ENCODE measurements at places on chromosomes 4 and X.

- DNase-seq: no peak
Measured at GRCh38 chr4:38278255-38278654, 318.1 kb downstream of the PTTG2 start.

- no peak for DNase-seq
Measured at GRCh38 chr4:23734000-23734399, 155.8 kb downstream of the PPARGC1A start.

- no peak for DNase-seq
Measured at GRCh38 chr4:174550541-174550940, 28.3 kb upstream of the HPGD start.

DNA sequence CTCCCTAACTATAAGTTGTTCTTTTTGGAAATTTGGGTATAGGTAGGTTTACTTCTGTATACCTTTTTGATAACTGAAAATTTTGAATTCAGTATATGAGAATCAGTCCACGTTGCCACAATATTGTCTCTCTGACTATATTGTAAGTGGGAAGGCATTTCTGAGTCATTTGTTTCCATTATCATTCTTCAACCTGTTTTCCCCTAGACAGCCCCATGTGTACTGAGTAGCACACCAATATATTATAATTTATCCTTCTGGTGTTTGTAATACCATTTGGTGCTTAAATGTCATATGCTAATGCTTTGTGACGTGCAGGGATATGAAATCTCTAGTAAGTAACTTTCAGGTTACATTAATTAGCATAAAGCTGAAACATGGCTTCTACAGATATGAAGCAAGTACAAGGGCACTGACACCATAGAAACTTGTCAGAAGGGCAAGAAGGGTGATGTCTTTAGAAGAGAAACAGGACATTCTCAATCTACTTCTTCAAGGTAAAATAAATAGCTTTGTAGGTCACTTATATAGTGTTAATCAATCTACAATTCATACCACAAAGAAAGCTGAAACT is 27.7 kb downstream of the PAK3 start:
- DNase-seq: no peak

GRCh38 chr4:62193761-62194160 is 993.6 kb downstream of the ADGRL3 start:
- DNase-seq: no peak
